MV-4-11 (cell line): ENCODE measurements at places on chromosomes 6 and 20.
A peak's percentile ranks its signal among the peaks of the same experiment; 100 is the strongest.

DNA sequence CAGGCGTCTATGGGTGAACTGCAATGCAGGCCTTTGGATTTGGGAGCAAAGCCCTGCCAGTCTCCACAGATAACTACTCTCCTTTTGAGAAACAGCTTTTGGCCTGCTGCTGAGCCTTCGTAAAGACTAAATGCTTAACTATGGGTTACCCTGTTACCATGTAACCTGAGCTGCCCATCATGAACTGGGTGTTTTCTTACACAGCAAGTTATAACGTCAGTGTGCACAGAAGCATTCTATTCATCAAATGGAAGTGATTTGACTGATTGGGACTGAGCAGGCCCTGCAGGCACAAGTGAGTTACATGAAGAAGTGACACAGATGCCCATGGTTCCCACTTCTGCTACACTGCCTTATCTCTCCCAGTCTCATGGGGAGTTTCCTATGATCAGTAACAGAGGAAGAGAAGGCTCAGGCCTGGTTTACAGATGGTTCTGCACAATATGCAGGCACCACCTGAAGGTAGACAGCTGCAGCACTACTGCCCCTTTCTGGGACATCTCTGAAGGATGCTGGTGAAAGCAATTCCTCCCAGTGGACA is 319.1 kb downstream of the CD83 start:
- DNase-seq: no peak

- DNase-seq: peak; percentile 62
Observed at GRCh38 chr6:36131511-36132245, 1.4 kb downstream of the MAPK13 start.

- no peak for DNase-seq
Observed at GRCh38 chr20:19338960-19339359, 126.5 kb downstream of the SLC24A3 start.

DNA sequence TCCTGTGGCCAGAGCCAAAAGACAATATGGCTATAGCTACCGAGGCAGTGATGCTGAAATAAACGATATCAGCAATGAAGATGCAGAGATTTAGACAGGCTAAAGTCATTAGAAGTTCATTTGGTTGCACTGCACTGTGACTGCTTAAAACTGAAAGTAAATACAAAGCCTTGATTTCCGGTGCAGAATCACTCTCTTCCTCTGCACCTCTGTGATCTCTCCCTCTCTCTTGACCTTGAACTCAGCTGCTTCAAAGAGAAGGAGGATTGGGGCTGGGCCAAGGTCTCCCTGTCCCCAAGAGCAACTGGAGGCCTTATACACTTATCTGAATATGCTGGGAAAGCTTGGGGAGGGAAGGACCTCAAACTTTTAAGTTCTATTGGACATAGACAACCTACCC is 34.6 kb upstream of the SPACA1 start:
- DNase-seq: no peak

DNA sequence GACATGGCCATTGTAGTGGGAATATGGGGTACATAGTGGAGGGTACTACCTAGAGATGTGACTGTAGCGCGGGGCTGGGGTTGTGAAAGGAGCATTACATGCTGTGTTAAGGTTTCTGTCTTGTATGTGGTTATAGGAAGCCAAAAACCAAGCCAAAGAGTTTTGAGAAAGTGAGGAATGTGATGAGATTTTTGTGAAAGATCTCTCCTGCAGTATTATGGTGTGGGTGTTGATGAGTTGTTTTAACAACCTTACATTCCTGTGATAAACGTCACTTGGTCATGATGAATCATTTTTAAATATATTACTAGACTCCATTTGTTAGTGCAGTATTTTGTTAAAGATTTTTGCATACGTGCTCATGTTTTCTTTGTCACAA is 48.9 kb downstream of the ZFAND3 start:
- no peak for DNase-seq

GRCh38 chr20:55582498-55582897 is 422.8 kb downstream of the CBLN4 start:
- DNase-seq: no peak

- DNase-seq: peak; percentile 18
Observed at GRCh38 chr20:54174457-54175175, 830 bp upstream of the CYP24A1 start.

DNA sequence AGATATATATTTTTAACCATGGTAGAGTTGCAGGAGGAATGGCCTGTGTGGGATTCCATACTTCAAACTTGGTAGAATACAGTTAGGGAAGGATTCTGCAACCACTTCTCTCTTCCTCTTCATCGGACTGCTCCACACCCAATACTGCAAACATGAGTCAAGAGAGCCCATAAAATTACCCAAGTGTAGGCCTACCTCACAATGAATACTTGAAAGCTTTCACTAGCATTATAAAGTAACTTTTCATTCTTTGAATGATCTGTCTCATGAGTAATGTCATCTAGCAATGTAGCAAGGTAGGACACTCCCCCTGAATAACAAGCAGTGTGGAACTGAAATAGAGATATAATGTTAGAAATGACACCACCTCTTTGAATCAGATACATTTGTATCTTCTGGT is 79.4 kb downstream of the FOXC1 start:
- DNase-seq: peak; percentile 24

GRCh38 chr6:101936516-101936915 is 543.0 kb downstream of the GRIK2 start:
- no peak for DNase-seq

- DNase-seq: no peak
Observed at GRCh38 chr6:19848465-19849029, 11.4 kb downstream of the ID4 start.

DNA sequence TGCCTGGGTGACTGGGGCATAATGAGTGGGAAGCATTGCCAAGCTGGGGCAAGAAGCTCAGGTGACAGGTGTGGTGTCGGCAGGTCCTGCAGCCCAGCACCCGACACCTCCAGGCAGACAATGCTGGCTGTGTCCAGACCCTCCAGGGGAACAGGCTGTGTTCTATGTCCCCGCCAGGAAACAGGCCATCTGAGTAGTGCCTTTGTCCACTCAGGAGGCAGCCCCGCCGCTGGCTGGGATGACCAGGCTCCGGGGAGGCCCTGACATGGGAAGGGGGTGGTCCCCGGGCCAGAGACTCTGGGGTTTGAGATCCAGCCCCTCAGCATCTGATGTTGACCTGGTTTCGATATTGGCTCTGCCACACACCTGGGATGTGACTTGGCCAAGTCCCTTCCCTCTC is 28.4 kb downstream of the SNPH start:
- DNase-seq: no peak

- no peak for DNase-seq
Observed at GRCh38 chr6:166952567-166953486, 3.5 kb downstream of the RNASET2 start.

DNA sequence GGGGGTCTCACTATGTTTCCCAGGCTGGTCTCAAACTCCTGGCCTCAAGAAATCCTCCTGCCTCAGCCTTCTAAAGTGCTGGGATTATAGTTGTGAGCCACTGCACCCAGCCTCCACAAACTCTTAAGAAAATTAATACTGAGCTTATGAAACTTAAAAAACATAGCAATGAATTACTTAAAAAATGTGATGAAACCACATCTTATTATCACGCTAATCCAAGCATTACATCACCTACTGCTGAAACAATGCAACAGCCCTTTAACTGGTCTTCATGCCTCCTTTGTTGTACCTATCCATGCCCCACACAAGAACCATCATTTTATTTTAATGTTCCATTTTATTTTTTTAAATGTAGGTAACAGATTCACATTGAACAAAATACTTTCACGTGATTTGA is 24.9 kb downstream of the SESN1 start:
- no peak for DNase-seq

DNA sequence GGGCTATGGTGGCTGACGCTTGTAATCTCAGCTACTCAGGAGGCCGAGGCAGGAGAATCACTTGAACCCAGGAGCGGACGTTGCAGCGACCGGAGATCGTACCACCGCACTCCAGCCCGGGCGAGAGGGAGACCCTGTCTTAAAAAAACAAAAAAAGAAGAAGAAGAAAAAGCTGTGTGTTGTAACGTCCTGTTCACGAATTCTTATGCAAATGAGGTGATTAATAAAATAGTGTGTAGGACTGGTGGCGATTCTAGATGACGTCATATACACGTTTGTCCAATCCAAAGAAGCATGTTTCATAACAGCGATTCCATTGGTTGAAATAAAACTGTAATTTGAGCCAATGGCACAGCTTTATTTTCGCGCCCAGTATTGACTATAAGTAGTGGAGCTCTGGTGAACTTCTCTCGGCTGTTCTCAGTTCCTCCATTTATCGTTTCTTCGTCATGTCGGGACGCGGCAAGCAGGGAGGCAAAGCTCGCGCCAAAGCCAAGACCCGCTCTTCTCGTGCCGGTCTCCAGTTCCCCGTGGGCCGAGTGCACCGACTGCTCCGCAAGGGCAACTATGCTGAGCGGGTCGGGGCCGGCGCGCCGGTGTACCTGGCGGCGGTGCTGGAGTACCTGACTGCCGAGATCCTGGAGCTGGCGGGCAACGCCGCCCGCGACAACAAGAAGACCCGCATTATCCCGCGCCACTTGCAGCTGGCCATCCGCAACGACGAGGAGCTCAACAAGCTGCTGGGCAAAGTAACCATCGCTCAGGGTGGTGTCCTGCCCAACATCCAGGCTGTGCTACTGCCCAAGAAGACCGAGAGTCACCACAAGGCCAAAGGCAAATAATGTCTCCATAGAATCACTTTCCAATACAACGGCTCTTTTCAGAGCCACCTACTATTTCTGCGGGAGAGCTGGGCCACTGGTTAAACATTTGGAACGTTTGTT is 47.0 kb downstream of the OR2B2 start:
- DNase-seq: peak; percentile 99

- DNase-seq: no peak
Observed at GRCh38 chr6:146542881-146543210, 787 bp upstream of the RAB32 start.

DNA sequence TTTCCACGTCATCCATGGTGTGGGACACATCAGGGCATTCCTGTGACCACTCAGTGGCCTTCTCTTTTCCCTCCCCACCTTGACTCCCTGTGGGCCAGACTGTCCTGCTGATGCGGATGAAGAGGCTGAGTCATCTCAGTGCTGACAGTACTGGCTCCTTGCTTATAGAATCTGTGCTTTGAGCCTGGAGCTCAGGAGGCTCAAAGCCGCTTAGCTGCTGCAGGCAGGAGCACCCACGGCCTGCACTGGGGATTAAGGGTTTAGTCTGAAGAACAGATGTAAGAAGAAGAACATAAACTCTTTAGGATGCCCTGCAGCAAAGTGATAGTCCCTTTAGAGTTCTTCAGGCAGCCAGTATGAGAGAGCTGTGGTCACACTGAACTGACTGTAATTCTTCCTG is 642.0 kb upstream of the CHD6 start:
- DNase-seq: no peak

DNA sequence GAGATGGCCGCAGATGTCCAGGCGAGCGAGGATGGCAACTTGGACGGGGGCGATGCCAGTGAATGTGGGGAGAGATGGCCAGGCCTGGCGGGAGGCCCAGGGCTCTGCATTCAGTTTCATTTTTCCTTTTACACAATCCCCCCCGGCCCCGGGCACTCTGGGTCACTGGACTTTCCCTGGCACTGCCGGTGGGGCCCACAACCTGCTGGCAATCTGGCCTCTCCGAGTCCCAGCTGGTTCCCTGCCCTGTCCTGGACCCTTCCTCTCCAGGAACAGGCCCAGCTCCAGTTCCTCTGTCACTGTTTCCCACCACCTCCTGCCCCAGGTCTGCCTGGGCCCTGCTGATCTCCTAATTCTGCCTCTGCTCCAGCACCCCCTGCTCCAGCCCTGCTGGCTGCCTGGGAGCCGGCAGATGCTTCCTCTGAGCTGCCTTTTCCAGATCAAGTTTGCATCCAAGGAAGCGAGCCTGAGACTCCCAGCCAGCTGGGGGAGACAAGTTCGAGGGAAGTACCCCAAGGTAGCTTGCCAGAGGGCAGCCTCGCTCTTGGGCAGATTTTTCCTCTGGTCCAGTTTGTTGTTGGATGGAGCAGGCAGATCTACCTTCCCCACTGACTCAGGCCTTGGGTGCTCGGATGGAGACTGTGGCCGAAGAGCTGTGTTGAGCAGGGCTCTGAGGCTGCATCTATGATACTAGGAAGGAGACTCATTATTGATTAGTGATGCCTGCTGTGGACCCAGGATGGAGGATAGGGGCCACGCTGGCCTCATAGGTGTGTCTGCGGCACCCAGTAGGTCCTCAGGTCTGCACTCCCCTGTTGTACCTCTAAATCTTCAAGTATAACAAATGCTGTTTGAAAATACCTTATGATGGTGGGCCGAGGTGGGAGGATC is 83.2 kb downstream of the CEBPB start:
- no peak for DNase-seq

DNA sequence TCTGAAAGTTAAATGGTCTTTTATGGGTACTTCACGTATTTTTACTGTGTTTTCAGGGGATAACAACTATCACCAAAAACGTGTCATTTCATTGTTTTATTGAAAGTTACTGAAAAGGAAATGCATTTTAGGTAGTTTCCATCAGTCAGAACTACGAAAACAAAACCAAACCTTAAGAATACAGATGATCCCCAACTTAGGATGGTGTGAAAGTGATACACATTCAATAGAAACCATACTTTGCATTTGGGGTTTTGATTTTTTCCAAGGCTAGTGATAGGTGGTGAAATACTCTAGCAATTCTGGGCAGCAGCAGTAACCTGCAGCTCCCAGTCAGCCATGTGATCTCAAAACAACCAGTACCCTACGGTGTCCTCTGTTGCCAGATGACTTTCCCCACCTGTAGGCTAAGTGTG is 25.9 kb upstream of the EFHC1 start:
- DNase-seq: no peak

DNA sequence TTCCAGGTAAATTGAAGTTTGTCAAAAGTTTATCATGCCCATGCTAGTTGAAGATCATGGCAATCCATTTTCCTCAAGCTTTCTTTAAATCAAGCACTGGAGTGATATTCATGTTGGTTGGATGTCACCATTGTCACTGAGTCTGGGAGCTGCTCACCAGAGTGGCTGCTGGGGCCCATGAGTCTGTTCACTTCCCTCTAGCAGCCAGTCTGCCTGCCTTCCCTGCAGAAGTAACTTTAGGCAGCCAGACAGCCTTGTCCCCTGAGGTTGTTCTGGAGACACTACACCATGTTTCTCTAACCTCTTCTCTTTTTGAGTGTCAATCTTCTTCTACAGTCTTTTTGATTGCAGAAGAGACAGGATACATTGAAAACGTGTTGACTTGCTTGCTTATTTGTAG is 5.5 kb downstream of the SIRT5 start:
- DNase-seq: peak; percentile 59

DNA sequence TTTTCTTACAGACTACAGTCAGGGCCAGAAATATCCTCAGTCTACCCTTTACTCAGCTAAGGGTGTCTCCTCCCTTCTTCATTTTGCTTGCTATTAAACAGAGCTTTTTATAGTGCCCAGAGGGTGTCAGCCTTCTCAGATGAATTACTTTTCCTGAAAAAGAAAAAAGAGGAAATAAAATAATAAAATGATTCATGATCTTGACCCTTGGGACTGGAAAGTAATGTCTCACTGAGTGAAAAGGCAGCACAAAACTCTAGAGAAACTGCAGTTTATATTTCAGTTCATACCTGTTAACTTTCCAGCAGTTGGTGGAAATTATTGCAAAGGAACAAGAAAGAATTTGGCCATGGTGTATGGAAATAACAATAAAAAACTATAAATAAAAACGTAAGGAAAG is 170.6 kb downstream of the IBTK start:
- no peak for DNase-seq

- peak; percentile 79 for DNase-seq
Observed at GRCh38 chr6:108650781-108651180, 90.1 kb downstream of the FOXO3 start.
